CD4-positive, alpha-beta memory T cell (primary cell): ENCODE measurements at places on chromosomes 11 and 22. TPM values are rescaled to one million over a fixed set of nuclear protein-coding genes. Genes with fewer than 3 reads are reported as not detected.

SYTL2 gene
- total RNA-seq, result 35.7 TPM

SPON1 gene
- 58.1 TPM for total RNA-seq

PGA4 gene
- total RNA-seq, result not detected

RAG2 gene
- total RNA-seq, result not detected

LMO1 gene
- total RNA-seq, result not detected

GATD1 gene
- 64.9 TPM for total RNA-seq

ZP1 gene
- 0.33 TPM for total RNA-seq

CPT1B gene
- total RNA-seq, result 70.0 TPM

ANO3 gene
- total RNA-seq, result not detected

CAVIN3 gene
- not detected for total RNA-seq

ZNF214 gene
- total RNA-seq, result not detected

OR51Q1 gene
- total RNA-seq, result not detected

SMTNL1 gene
- not detected for total RNA-seq

MRGPRX3 gene
- not detected for total RNA-seq

WT1 gene
- total RNA-seq, result not detected

CD248 gene
- 0.12 TPM for total RNA-seq

APOA1 gene
- not detected for total RNA-seq

HEPN1 gene
- not detected for total RNA-seq

RTN4R gene
- 2.7 TPM for total RNA-seq

MS4A6E gene
- total RNA-seq, result not detected

DEFB131B gene
- total RNA-seq, result not detected

SCUBE2 gene
- 0.64 TPM for total RNA-seq

SAA4 gene
- total RNA-seq, result not detected

NCAM1 gene
- total RNA-seq, result not detected

PLEKHB1 gene
- 53.8 TPM for total RNA-seq

TSKU gene
- total RNA-seq, result not detected

NEFH gene
- 0.47 TPM for total RNA-seq

KDM4D gene
- 0.32 TPM for total RNA-seq

EIF3M gene
- 214 TPM for total RNA-seq

MMP13 gene
- not detected for total RNA-seq

MMP8 gene
- total RNA-seq, result not detected

WNT11 gene
- total RNA-seq, result not detected

CABP7 gene
- total RNA-seq, result not detected

RFPL3 gene
- total RNA-seq, result not detected

INPP5J gene
- 0.22 TPM for total RNA-seq

RHOG gene
- total RNA-seq, result 103 TPM

SF1 gene
- 832 TPM for total RNA-seq

TANGO2 gene
- 51.5 TPM for total RNA-seq

RPLP2 gene
- total RNA-seq, result 4,870 TPM

ART1 gene
- not detected for total RNA-seq

DEPDC7 gene
- total RNA-seq, result 1.4 TPM

MALAT1 gene
- 29,932 TPM for total RNA-seq

BATF2 gene
- not detected for total RNA-seq

OR2AG2 gene
- total RNA-seq, result not detected

PGR gene
- total RNA-seq, result not detected

PDGFB gene
- total RNA-seq, result 16.9 TPM

PRRG4 gene
- total RNA-seq, result not detected

FADS2 gene
- 0.22 TPM for total RNA-seq

KLHDC7B gene
- 7.0 TPM for total RNA-seq

LRRC56 gene
- 4.6 TPM for total RNA-seq
